Stimulated activated CD4-positive, alpha-beta T cell treated with anti-CD3 and anti-CD28 coated beads, TNF-alpha, amount 100 ng/mL, for 48 hours (primary cell): ENCODE measurements at places on chromosomes 13 and 19.

DNA sequence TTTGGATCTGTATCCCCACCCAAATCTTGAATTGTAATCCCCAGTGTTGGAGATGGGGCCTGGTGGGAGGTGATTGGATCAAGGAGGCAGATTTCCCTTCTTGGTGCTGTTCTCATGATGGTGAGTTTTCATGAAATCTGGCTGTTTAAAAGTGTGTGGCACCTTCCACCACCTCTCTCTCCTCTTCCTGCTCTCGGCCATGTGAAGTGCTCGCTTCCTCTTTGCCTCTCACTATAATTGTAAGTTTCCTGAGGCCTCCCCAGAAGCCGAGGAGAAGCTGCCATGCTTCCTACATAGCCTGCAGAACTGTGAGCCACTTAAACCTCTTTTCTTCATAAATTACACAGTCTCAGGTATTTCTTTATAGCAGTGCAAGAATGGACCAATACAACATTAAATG is 15.7 kb downstream of the COMMD6 start:
- no peak for DNase-seq

GRCh38 chr19:32017176-32017953 is 328.0 kb upstream of the ZNF507 start:
- DNase-seq: no peak

- DNase-seq: no peak
These were observed 321 bp upstream of the VPS36 start for GRCh38 chr13:52450793-52451116.

DNA sequence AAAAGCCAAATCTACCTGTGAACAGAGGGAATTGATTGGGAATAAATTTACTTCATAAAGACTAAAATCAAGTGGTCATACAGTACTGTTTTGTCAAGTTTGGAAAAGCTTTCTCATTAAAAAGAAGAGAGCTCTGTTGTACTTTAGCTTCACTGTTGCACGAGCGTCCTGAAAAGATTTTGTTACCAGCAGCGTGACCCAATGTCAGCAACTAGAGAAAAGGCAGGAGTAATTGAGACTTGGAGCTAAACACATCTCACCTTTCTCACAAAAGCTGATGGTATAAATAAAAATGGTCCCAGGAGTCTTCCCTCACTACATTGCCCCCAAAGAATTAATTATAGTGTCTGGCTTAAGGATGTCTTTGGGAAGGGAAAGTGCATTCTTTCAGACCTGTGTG is 613.7 kb downstream of the OLFM4 start:
- no peak for DNase-seq

DNA sequence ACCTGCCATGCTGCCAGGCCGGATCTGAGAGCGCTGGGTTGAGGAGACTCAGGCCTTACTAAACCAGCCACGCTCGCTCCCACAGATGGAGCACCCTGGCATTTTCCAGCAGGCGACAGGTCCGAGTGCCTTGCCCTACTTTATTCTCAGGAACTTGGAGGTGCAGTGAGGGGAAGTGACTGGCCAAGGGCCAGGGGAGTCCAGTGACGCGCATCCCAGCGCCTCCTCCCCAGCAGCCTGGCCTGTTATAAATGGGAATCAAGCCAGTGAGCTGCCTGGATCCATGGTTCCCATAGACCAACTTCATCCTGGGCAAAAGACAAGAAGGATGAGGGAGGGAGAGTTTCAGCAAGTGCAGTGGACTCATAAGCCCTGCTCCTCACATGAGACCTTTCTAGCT is 35.5 kb downstream of the TMED1 start:
- no peak for DNase-seq

DNA sequence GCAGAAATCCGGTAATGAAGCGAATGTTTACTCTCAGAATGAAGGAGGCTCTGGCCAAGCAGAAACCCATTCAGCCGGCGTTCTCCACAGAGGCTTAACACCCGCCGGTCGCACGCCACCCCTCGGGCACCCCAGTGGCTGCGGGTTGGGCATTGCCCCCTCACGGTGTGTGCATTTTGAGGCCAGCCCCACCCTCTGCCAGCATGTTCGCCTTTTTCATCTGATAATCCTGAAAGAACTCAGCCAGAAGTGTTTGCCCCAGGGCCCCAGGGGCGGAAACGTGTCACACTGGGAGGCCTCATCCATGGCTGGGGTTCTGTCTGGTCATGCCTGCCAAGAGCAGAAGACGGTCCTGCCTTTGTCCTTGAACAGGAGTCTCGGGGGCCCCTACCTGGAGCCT is 34.2 kb downstream of the COMP start:
- no peak for DNase-seq

DNA sequence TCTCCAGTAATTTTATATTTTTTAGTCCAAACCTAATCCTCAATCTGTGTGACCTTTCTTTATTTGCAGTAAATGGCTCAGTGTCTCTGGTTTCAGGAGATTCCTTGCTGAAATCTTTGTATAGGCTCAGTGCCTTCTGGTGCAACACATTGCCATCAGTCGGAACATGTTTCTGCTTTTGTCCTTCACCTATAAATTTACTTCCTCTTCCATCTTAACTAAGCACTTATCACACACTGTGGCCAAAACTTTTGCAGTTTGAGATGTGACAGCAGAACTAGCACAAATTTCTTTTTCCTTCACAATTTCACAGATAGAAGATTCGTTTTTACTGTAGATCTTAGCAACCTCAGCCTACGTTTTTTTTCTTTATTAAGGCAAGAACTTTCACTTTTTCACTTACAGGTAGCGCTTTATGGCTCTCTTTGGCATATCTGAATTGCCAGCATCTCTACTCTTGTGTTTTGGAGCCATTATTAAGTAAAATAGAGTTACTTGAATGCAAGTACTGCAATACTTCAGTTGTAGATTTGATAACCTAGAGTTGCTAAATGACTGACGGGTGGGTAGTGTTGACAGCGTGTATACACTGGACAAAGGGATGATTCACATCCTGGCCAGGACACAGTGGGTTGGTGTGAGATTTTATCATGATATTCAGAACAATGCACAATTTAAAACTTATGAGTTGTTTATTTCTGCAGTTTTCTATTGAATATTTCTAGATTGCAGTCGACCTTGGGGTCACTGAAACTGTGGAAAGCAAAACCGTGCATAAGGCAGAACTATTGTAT is 44.3 kb downstream of the NDFIP2 start:
- DNase-seq: no peak

DNA sequence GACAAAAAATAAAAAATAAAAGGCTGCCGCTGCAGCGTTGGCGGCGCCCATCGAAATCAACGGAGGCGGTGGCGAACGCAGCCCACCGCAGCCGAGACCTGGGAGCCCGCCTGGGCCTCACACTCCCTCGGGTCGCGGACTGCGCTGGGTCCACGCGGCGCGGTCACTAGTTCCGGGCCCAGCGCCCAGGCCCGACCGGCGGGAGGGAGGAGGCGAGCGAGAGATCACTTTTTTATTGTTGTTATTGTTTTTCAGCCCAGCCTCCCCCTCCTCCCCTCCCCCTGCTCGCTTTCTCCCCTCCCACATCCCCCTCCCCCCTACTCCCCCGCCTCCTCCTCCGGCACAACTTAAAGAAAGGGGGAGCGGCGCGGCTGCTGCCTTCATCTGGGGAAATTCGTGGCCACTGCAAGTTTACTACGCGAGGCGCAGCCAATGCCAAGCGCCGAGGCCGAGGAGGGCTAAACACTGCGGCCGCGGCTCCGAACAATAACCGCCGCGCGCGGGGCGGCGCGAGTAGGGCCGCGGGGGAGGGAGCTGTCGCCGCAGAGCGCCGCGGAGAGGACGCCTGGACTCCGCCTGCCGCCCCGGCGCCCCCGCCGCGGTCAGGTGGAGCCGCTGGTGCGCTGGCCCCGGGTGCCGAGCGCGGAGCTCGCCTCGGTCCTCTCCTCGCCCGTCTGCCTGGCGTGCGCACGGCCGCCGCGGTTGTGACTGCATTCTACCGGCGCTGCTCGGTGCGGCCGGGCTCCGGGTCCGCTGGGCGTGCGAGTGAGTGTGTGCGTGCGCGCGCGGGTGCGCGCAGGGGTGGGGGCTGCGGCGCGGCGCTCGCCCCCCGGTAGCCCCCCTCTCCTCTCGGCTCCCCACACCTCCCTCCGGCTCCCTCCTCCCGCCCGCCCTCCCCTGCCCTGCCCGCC is 505 bp upstream of the ZIC2 start:
- DNase-seq: no peak

DNA sequence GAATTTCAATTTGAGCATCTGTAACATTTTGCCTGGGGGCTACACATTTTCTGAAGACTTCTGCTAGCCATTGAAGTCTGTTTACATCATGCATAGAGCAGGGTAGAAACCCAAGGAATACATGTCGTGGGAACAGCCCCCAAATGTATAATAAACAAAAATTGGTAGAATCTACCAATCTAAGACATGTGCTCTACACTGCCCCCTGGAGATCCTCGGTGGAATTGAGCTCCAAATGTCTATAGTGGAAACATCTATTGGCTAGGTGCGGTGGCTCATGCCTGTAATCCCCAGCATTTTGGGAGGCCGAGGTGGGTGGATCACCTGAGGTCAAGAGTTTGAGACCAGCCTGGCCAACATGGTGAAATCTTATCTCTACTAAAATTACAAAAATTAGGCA is 57.3 kb downstream of the MBD3L2B start:
- peak; percentile 43 for DNase-seq

DNA sequence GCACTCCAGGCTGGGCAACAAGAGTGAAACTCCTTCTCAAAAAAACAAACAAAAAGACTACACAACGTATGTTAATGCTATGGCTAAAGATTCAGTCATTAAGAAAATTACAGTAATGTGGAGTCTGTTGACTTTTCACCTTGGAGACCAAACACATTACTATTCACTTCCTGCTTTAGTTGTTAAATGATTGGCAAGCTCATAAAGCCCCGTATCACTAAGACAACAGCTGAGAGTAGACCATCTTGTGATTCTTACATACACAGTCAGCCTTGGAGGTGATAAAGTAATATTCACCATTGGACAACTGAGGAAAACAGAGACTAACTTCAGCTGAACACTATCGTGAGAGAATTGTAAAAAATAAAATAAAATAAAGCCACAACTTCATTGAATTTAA is 86.5 kb downstream of the KCTD12 start:
- no peak for DNase-seq

- DNase-seq: no peak
These were observed 3.3 kb upstream of the KCNC3 start for GRCh38 chr19:50332244-50333038.

GRCh38 chr13:67343777-67344176 is 113.6 kb upstream of the PCDH9 start:
- DNase-seq: no peak

DNA sequence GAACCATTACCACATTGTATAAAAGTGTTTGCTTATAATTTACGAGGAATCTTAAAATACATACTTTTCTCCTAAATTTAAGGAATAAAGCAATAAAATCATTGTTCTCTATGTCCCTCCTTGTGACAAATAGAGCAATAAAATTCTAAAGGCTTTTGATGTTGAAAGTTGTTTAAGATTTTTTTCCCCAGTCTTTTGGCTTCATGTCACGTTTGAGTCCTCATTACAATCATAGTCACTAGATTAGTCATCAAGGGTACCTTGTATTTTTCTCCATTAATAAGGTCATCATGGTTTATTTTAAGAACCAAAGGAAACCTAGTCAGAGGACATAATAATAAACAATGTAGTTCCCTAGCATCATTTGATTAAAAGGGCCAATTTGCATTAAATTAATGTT is 3.2 kb downstream of the WBP4 start:
- DNase-seq: no peak

DNA sequence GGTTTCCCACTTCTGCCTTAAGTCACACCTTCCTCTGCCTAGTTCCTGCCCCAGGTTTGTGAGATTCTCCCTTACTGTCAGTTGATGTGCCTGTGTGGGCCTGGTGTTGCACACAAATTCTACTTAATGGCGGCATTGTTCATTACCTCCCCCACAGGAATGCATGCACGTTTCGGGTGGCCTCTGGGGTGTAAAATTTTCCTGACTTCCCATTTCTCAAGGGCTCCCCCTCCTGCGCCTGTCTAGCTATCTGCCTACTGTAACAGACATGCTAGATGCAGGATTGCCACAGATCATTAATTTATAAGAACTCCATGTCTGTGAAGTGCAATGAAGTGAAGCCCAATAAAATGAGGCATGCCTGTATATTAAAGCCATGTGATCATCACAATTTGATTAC is 1466.3 kb downstream of the PCDH9 start:
- DNase-seq: no peak

GRCh38 chr13:27826379-27827353 is 34.4 kb downstream of the GSX1 start:
- DNase-seq: peak; percentile 46

GRCh38 chr13:99733346-99733745 is 232.1 kb downstream of the TM9SF2 start:
- DNase-seq: no peak

- DNase-seq: no peak
These were observed 109.6 kb downstream of the KLF5 start for GRCh38 chr13:73168226-73168952.

DNA sequence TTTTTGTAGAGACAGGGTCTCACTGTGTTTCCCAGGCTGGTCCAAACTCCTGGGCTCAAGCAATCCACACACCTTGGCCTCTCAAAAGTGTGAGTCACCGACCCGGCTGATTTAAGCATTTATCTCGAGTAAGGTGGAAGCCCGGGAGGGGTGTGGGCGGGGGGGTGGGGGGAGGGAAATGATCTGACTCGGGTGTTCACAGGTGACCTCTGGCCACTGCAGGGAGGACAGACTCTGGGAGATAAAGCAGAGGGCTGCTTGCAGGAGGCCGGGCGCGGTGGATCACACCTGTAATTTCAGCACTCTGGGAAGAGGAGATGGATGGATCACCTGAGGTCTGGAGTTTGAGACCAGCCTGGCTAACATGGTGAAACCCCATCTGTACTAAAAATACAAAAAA is 7.9 kb downstream of the DENND1C start:
- DNase-seq: no peak

- no peak for DNase-seq
These were observed 17.3 kb upstream of the CACNG8 start for GRCh38 chr19:53945441-53945840.

GRCh38 chr13:35843272-35843671 is 287.9 kb downstream of the DCLK1 start:
- DNase-seq: no peak

DNA sequence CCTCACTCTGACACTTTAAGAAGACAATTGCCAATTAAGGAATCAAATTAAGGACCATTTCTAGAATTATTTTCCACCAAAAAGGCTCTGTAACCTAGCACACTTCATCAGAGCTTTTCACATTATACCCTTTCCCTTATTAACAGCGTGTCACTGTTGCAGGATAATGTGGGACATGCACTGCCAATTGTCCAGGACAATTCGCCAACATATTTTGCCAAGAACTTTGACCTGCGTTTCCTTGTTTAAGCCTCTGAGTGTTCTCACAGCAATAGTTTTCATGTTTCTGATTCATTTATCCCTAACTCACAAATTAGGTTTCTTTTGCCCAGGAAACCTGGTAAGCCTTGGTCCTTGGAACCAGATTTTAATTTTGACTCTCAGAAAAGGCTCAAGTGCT is 13.3 kb downstream of the COL4A1 start:
- no peak for DNase-seq

GRCh38 chr19:19461671-19462622 is 53.4 kb downstream of the TSSK6 start:
- DNase-seq: no peak

- peak; percentile 99 for DNase-seq
These were observed at the start of gene HSPH1 for GRCh38 chr13:31161557-31162150. HSPH1 (minus strand) TSS chr13:31161904; CDS start chr13:31161582, 322 bp downstream.
